Suprapubic skin (tissue), 4 donors: ENCODE measurements at places on chromosomes 5 and 9. TPM values are rescaled to one million over a fixed set of nuclear protein-coding genes. Genes with fewer than 3 reads are reported as not detected.

Gene DIPK1B
- 5.7 TPM for total RNA-seq

Gene SMIM32
- total RNA-seq = not detected

DNA sequence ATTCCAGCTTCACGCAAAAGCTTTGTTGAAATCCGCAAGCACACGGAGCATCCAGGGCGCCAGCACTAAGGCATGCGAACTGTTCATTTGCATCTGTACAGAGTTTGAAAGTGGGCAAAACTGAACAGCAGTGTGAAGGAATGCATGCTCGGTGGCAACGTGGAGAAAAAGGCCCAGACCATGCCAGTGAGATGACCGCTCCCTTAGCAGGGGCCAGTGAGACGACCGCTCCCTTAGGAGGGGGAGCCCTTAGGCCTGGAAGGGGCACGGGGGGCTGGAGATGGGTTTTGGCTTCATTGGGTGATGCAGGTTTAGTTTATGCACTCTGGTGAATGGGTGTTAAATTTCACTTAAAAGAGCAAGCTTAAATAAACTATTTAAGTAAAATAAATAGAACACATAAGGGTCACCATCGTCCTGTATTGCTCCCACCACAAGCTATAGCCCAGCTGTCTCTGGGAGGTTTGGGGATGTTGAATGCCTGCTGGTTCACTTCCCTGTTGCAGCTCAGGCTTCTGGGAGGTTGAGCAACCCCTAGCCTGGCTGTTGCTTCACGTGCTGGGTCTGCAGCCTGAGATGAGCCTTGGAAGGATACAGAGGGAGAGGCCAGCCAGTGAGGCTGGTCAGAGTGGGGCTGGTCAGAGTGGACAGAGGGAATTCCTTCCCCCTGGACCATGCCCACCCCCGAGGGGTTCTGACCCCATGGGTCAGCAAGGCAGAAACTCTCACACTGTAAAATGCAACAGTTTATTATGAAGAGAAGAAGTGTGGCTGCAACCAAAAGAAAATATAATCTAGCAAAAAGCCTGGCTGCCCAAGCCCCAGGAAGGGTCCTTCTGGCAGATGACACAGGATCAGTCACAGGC lies 4.6 kb upstream of the FCN1 start:
- DNase-seq = peak; percentile 63

GRCh38 chr9:7439355-7439995 lies 360.1 kb downstream of the DMAC1 start:
- no peak for DNase-seq

DNA sequence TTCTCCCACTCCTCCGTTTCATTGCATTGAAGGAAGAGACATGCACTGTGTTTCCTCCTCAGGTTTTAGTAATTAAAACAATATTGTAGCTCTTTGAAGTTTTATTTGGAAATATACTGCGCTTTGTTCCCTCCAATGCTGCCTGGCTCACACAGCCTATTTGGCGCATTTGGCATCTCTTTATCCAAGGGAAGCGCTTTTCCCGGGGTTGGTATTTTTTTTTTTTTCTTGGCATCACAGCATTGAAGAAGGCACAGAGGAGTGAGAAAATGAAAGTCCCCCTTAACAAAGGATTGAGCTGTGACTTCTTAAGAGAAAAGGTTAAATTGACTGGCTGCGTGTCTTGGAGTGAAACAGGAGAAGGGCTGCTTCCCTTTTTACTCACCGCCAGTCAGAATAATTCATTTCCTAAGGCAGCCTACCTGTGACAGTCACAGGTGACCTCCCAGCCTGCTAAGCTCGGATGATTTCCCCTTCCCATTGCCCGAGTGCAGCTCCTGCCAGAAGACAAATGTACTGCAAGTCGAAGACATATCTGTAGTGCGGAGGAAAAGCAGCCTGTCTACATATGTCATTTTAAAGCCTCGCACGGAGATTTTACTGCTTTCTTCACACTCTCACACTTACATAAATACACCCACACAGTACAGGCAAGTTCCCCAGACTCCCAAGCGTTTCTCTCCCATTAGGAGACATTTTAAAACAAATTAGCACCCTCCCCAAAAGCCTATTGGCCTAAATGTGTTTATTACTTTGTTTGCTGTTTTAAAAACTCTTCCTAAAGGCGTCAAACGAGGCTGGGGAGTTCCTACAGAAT lies 665.5 kb upstream of the ZNF608 start:
- no peak for DNase-seq

DNA sequence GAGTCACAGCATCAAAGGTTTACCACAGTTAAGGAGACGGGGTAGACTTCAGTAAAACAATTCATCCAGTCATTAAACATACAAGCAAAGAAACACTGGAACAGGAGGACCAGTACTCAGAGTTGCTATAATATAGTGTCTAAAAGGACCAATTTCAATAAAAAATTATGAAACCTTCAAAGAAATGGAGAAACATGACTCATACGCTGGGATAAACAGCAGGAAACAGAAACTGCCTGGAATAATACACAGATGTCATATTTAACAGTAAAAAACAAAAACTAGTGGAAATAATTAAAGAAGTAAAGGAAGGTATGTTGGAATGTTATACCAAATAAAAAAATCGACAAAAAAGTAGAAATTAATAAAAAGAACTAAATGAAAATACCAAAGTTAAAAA lies 1075.9 kb downstream of the NR2F1-AS1 start:
- DNase-seq = no peak

DNA sequence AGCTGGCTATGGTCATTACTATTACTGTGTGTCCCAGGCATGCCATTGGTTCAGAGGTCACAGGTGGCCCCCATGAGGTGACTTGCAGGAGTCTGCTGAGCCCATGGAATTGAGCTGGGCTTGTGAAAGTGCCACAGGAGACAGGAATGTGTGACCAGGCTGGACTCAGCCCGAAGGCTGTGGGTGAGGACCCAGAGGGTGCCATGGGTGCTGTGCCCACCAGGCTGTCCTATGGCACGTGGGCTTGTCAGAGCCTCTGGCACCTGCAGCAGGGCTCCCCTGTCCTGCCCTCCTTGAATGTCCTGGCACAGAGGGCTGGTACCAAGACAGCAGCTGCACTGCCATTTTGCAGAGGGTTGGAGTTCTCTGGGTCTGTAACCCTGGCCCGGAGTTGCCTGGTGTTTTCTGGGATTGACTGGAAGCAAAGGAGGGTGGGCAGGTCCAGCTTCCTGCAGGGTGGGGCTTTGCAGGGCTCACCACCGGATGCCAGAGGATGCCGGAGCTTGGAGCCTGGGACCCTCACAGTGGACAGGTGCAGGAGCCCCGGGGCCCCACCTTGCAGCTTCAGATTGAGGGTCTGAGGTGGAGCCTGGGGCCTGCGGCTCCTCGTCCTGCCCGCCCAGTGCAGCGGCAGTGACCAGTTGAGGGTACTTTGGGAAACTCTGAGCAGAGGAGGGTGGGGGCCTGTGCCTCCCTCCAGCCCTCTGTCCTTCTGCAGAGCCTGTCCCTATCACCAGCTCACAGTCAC lies 14.2 kb downstream of the COL5A1 start:
- no peak for DNase-seq

- DNase-seq = no peak
Measured at GRCh38 chr5:133688391-133688790, 76.0 kb upstream of the FSTL4 start.

DNA sequence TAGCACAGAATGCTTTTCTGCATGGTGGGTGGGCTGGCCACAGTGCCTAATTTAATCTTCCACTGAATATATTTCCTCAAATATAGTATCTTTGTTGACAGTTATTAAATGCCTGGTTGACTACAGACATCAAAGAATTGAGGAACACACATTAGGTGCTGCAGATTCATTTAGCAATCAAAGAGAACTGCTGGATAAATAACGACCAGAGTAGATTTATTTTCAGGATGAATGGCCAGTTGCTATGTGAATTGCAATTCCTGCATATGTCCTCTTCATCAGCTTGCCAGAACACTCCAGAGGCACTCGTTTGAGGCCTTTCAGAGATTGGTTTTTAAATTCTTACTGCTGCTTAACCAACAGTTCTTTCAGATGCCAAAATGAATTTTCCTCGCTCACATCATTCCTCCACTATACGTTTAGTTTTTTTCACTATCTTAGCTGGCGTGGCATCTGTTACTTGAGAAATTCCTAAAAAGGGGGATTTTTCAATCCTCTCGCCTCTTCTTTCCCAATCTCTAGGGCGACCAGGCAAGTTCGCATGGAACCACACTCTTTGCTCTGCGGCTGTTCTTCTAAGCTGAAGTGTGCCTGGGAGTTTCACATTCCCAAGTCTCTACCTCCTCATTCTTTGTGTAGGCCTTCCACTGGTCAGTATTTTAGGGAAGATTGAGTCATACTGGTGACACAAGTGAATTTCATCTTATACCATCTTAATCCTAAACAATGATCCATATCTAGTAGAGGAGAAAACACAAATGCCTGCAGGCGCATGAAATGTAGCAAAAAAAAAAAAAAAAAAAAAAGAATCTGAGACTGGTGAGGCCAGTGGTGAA lies 237.1 kb upstream of the NMUR2 start:
- no peak for DNase-seq

Gene LCN12
- total RNA-seq = not detected

Gene CDH18
- total RNA-seq = 0.76 TPM

GRCh38 chr9:76018235-76018634 lies 127.8 kb downstream of the PCSK5 start:
- no peak for DNase-seq
